ENCODE measurements at places on chromosomes 7 and 10.

DNA sequence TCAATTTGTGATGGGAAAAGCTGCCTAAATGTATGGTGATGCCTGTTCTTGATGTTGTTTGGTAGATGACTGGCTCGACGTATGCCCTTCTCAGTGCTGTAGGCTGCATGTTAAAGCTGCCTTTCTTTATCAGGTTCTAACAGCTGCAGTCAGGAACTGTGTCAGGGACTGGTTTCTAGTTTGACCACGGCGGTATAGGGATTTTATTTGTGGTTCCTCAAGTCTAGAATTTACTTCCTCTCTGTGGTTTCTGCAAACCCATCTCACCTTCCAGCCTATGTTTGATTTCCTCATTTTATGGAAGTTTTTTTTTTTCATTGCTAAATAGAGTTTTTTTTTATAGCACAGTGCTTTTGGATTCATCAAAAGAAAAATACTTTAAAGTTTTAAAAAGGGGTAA is 26.5 kb downstream of the LMTK2 start:
- no peak for DNase-seq

GRCh38 chr7:23369100-23369499 is 70.0 kb downstream of the MALSU1 start:
- DNase-seq = no peak

GRCh38 chr10:49138361-49138891 is 4.6 kb upstream of the FAM170B start:
- no peak for DNase-seq

GRCh38 chr10:121036431-121036830 is 185.3 kb downstream of the WDR11 start:
- DNase-seq = no peak

- DNase-seq = no peak
Measured at GRCh38 chr10:48670978-48671913, 13.4 kb upstream of the WDFY4 start.

DNA sequence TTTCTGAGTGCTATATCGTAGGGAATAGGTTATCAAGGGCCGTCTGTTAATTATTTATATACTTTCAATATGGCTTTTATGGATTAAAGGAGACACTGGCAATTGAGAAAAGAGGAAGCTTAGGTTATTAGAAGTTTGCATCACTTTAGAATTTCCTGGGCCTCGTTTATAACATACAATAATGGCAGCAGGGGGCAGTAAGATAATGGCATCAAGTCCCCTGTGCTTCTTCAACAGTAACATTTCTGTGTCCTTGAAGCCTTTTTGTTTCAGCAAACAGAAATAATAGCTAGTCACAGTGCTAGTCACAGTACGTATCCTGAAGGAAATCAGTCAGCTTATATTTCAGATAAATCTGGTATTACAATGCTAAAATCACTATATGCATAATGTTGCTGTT is 41.9 kb downstream of the SPAM1 start:
- DNase-seq = no peak

- DNase-seq = no peak
Measured at GRCh38 chr7:105724688-105725087, 143.4 kb upstream of the EFCAB10 start.

- no peak for DNase-seq
Measured at GRCh38 chr10:124715439-124715838, 28.7 kb downstream of the FAM53B start.

DNA sequence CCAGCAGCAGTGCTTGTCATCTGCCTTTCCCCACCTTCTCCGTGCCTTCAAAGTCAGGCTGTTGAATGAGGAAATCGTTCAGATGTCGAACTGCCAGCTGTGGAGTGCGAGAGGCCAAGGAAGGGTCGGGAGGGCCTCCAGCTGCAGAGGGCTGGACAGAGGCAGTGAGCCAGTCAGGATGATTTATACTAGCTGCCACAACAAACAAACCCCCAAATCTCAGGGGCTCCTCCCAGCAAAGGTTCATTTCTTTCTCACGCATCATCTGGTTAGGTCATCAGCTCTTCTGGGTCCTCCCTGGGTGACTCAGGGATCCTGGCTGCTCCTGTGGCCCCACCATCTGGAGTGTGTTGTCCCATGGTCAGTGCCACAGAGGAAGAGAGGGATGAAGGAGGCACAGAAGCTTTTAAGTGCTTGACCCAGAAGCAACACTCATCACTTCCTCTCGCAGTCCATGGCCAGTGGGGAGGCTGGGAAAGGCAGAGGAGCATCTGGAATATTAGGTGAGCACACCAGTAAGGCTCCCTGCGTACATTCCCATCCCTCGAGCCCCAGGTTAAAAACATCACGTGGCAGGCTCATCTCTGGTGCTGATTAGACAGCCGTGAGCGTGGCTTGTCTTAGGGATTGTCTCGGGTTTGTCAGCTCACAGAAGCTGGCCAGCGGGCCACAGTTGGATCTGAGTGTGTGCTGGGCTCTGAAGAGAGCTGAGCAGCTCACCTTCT is 140.7 kb downstream of the RGS10 start:
- DNase-seq = peak; percentile 82

DNA sequence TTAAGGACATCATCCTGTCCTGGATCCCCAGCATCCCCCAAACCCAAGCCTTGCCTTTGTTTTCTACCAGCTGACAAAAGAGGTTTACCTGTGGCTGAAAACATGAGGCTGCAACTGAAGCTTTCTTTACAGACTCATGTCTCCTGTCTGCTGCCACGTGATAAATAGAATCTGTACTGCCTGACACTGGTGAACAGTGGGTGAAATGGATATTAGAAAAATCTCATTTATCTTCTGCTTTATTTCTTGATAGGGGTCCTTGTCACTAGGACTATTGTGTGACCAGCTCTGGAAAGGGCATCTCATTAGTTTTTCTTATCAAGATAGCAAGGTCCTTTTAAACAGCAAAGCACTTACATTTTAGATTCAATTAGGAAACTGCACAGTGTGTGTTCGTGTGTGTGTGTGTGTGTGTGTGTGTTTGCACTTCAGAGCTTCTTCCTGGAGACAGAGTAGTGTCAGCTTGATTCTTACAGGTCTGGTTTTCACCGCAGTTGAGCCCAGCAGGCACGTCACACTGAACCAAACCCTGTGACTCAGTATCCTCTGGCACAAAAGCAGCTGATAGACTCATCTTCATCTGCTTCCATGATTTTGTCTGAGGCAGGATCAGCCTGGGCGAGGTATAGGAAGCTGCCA is 373.5 kb upstream of the CELF2 start:
- DNase-seq = no peak

DNA sequence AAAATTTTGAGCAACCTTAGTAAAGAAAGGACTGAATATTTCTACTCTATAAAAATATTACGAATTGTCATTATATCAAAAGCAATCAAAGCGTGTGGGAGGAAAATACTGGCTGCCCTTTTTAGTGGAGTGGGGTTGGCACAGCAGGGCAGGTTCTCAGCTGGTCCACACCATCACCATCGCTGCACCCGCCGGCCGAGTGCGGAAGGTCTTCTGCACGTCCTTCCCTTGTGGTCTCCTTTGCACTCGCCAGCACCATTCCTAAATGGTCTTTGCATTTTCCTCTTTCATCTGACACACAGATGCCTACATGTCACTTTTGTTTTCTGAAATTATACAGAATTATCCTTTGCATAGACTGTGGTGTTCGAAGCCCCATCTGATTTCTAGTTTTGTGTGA is 116.6 kb upstream of the LANCL2 start:
- peak; percentile 19 for DNase-seq

DNA sequence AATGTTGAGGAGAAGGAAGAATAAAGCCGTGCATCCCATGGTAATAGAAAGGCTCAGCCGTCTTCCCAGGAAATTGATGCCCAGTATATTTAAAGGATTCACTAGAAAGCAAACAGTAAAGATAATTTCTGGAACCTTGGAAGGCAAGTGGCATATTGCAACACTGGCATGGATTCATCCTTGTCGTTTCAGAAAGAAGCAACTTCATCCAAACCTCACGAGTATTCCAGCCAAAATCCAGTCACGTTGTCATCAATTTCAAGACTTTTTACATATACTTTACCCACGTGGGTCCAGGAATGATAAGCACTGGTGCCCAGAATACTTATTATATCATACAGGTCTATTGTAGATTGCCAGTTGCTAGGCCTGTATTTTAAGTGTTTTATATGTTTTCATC is 73.8 kb downstream of the SVOPL start:
- no peak for DNase-seq

DNA sequence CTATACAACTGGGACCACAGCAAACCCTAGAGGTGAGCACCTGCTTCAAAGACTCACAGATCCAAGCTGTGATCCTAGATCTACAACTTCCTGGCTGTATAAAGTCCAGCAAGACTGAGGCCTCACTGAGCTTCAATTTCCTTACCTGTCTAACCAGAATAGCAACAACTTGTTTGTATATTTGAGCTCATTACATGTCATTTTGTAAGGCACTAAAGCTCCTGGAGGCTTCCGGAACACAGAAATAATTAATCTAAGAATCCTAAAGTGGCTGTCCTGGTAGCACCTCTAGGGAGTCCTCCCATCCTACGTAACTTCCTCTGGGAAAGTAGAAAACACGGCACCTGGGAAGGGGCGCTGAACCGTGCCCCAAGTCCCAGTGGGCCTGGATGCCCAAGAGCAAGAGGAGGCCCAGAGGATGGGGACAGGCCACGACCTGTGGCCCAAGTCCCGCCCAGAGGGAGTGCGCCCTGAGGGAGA is 39.4 kb downstream of the HK1 start:
- DNase-seq = no peak

DNA sequence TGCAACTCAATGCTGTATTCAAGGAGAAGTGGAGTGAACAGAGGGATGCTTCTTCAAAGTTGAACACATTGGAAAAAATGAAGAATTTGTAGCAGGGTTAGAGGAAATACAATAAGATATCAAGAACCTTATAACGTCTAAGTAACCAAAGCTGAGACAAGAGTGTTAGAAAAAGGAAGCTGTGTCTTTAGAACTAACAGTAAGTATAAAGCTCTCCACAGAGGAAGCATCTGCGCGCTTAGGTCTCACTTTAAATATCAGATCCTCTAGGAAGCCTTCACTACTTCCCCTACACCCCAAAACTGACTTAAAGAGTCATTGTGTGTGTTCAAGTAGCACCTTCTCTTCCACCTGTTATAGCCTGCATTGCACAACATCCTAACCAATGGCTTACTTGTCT is 43.0 kb downstream of the CH25H start:
- no peak for DNase-seq

GRCh38 chr7:154912871-154913637 is 89.9 kb downstream of the PAXIP1 start:
- DNase-seq = peak; percentile 29

DNA sequence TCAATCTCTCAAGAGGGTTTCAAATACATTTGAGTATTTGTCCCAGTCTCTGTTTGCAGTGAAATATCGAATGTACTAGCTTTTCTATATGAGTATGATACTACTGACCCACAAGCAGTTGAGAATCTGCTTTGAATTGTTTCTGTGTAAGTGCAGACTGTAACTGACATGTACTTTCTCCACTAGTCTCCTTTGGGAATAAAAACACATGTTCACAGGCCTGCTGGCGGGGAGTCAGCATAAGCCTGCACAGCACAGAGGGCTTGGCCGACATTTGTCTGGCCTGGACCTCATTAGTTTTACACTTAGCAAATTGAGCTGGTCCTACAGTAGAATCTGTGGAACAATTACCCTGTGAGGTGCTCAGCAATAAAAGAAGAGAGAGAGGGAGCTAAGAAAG is 72.6 kb downstream of the ITGB8 start:
- DNase-seq = no peak

GRCh38 chr7:130150587-130150986 is 54.6 kb downstream of the TMEM209 start:
- no peak for DNase-seq

DNA sequence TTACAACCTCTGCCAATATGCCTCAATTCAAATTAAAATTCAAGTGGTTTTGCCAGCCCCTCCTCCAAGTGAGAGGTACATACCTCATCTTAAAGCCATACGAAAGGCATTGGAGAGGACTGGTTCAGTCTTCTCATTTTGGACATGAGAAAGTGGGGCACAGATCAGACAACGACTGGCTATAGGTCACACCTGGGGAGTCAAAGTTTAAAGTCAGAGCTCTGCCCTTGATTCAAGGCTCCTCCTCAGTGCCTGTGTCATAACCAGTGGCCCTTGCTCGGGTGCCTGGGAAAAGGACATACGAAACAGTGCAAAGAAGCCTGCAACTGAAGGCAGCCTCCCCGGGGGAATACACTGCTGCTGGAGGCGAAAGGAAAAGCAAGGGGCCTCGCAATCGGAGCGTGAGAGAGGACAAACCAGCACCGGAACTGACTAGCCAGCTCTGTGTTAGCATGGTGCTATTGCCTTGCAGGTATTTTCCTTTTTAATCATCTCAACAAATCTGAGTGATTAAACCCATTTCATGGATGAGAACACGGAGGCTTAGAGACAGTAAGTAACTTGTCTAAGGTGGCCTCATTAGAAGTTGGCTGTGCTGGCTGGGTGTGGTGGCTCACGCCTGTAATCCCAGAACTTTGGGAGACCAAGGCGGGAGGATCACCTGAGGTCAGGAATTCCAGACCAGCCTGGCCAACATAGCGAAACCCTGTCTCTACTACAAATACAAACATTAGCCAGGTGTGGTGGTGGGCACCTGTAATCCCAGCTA is 1.1 kb upstream of the MTPAP start:
- DNase-seq = no peak

DNA sequence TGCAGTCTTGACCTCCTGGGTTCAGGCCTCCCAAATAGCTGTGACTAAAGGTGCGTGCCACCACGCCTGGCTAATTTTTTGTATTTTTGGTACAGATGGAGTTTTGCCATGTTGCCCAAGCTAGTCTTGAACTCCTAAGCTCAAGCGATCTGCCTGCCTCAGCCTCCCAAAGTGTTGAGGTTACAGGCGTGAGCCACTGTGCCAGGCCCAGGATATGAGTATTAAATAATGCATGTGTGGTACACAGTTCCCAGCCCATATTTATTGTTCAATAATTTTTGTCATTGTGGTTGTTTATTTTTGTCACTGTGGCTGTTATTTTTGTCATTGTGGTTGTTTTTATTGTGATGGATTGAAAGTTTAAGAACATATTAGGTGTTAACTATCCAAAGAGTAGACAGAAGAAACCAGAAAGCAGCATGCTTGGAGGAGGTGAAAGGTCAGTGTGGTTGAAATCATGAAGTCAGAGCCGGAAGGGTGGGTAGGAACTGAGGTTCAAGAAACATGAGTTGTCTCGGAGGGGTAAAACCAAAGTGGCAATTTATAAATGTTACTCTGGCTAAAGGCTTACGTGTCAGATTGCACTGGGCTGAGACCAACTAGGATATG is 45.0 kb downstream of the MRC1 start:
- no peak for DNase-seq

GRCh38 chr7:124810605-124811004 is 45.0 kb upstream of the GPR37 start:
- no peak for DNase-seq

DNA sequence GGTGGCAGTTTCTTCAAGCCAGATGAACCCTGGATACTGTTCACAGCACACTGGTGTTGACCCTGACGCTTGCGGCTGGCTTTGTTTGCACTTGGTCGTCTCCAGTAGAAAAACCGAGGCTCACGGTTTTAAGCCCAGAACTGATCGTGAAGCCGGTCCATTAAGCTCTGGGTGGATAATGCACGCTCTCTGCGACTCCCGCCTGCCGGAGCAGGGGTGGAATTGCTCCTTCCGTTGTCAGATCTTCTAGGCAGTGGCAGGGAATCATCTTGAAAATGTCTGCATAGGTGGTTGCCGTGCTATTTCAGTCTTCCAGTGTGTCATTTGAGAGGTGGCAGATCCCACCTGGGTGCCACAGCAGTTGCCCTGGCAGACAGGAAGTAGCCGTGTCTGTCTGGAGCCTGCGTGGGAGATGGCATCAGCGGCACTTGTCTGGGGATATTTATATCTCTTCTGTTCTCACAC is 35.9 kb upstream of the AP5Z1 start:
- DNase-seq = no peak

GRCh38 chr7:27899601-27900000 is 159.6 kb downstream of the TAX1BP1 start:
- DNase-seq = no peak

- no peak for DNase-seq
Measured at GRCh38 chr7:35522697-35523096, 172.2 kb downstream of the HERPUD2 start.

Measured in coronary artery (tissue), 2 donors.